ENCODE measurements at places on chromosomes 3 and 15.

DNA sequence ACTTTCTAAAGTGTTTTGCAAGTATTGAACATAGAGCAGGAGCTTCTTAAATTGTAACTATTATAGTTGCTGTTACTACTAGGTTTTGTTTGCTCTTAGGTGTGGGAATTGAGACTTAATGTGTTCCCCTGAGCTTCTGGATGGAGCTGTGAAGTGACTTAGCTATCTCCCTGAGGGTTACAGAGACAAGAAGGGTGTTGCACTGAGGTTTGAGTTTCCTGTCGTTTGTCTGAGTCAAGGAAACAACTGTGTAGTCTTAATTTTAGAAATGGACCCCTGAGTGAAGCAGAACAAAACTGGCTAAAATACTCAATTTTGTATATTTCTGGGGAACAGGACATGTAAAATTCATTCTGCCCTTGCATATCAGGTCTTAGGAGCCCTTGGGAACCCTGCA, 20.4 kb downstream of the TTC21A start:
- DNase-seq, result no peak

DNA sequence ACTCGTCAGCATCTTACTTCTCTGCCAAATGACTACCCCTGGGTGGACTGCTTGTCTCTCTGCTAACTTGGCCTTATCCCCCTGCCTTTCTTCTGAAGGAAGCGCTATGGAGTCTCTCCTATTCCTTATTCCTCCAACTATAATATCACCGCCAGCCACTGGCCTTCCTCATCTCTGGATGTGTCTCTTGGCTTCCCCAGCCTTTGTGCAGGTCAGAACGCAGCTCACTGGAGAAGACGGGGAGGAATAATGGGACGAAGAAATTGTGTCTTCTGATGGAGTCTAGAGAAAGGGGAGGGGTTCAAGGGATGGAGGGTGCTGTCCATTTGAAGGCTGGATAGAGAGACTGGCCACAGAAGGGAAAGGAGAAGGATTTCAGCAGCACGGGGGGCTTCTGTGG, 16.9 kb downstream of the ITGA11 start:
- DNase-seq, result no peak

DNA sequence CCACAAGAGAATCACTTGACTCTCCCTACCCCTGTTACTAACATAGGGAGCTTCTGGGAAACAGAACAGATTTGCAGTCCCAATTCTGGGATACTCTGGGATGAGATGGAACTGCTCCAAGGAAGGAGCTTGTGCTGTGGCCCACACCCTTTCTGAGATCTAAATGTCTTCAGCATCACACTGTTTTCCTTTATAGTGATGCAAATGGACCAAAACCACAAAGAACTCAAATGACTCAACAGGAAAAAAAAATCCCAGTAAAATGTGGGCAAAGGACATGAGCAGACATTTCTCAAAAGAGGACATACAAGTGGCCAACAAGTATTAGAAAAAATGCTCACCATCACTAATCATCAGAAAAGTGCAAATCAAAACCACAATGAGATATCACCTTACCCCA, 155.6 kb downstream of the NECTIN3 start:
- DNase-seq, result no peak

GRCh38 chr3:156793400-156793799, 32.8 kb upstream of the LEKR1 start:
- no peak for DNase-seq

DNA sequence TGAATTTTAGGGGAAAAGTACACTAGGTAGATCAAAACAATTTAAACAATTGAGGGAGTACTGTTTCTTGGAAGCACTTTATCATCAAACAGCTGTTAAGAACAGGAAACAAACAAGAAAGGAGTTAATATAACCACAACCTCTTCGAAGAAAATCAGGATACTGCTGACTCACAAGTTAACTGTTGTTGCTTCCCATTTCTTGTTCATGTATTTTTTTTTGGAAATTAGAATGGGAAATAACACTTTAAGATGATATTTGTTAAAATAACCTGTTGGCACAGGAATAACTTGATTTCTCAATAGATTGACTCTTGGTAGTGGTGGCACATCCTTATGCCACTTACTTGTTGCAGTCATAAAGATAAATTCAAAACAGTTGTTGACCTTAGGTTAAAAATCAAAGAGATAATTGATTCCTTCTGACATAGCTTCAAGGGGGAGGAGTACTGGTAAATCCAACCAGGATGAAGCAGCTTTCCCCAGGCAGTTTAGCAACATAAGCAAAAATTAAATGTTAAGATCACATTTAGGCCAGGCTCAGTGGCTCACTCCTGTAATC, 3.3 kb downstream of the BNIP2 start:
- DNase-seq, result no peak

GRCh38 chr3:55704521-55704920, 217.4 kb upstream of the WNT5A start:
- no peak for DNase-seq

Measured in CD4-positive, alpha-beta T cell treated with Interleukin-6 for 4 hours (primary cell).